Activated T-cell treated with anti-CD3 and anti-CD28 coated beads, Interleukin-2, amount 50 U/mL, for 72 hours (primary cell): ENCODE measurements at places on chromosomes 6 and 20. TPM values are rescaled to one million over a fixed set of nuclear protein-coding genes. Genes with fewer than 3 reads are reported as not detected.

CD24 gene
- 1.3 TPM for total RNA-seq

WFDC5 gene
- not detected for total RNA-seq

GRCh38 chr20:50335866-50336265 lies 145.2 kb downstream of the CEBPB start:
- peak overlapping the region; percentile 43 for H3K27ac ChIP-seq
- H3K27me3 ChIP-seq = peaks cover 12% of the 10 kb centered on the region
- no peak overlapping the region for H3K4me3 ChIP-seq

GRCh38 chr6:121890307-121890910 lies 455.0 kb downstream of the GJA1 start:
- DNase-seq = no peak
- H3K36me3 ChIP-seq = no peaks in the 10 kb centered on the region
- no peaks in the 10 kb centered on the region for H3K27me3 ChIP-seq
- no peak overlapping the region for H3K4me3 ChIP-seq
- no peaks in the 10 kb centered on the region for H3K4me1 ChIP-seq

DNA sequence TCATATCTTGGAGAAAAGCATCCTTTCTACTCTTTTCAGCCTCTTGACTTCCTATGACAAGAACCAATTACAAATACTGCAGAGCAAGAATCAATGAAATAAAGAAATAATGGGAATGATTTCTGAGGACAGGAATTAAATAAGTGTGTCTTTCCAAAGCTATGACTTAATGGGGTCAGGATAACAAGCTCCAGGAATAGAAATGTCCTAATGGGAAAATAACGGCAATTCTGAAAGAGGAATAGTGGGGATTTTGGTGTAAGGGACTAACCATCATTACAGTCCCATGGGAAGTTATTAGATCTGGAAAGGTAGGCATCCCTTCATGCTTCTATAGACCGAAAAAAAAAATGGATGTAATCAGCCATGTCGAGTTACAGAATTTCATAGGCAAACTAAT lies 28.2 kb upstream of the SNAP25 start:
- peaks cover 7% of the 10 kb centered on the region for H3K27me3 ChIP-seq
- DNase-seq = no peak
- no peaks in the 10 kb centered on the region for H3K4me1 ChIP-seq
- H3K36me3 ChIP-seq = no peaks in the 10 kb centered on the region

DNA sequence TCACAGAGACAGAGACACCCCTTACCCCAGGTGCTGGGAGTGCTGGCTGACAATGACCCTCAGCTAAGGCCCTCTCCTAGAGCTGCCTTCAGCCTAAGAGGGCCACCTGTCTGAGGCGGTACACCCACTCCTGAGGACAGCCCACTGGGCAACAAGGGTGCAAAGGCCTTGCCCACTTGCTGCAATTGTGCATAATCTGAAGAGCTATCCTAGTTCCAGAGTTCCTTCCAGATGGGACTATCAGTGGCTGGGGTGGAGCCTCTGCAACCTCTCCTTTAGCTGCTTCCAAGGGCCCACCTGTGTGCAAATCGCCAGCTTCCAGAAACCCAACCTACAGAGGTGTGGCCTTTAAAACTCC lies 87.5 kb downstream of the PREX1 start:
- H3K4me3 ChIP-seq = no peak overlapping the region
- peaks cover 10% of the 10 kb centered on the region for H3K36me3 ChIP-seq
- no peak overlapping the region for H3K27ac ChIP-seq
- peaks cover 72% of the 10 kb centered on the region for H3K4me1 ChIP-seq
- H3K27me3 ChIP-seq = no peaks in the 10 kb centered on the region

DNA sequence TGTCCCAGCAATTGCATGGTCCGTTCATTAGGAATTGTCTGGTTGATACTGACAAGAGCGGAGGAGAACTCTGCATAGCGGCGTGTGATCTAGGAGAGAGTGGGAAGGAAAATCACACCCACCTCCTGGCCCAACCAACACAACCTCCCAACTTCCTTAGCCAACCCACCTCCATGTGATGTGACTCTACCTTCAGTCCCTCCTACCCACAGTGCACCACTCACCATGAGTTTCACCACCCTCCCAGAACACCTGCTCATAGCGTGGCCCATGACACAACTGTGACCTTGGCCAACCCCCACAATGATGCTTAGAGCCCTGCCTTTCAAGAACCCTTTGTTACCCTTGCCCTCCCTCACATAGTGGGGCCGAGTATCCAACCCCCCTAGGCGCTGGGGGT lies 7.7 kb downstream of the VPS52 start:
- H3K36me3 ChIP-seq = peaks cover 33% of the 10 kb centered on the region
- no peak for DNase-seq
- H3K4me3 ChIP-seq = no peak overlapping the region
- H3K4me1 ChIP-seq = no peaks in the 10 kb centered on the region
- H3K27ac ChIP-seq = no peak overlapping the region

MYT1 gene
- 0.12 TPM for total RNA-seq

DNA sequence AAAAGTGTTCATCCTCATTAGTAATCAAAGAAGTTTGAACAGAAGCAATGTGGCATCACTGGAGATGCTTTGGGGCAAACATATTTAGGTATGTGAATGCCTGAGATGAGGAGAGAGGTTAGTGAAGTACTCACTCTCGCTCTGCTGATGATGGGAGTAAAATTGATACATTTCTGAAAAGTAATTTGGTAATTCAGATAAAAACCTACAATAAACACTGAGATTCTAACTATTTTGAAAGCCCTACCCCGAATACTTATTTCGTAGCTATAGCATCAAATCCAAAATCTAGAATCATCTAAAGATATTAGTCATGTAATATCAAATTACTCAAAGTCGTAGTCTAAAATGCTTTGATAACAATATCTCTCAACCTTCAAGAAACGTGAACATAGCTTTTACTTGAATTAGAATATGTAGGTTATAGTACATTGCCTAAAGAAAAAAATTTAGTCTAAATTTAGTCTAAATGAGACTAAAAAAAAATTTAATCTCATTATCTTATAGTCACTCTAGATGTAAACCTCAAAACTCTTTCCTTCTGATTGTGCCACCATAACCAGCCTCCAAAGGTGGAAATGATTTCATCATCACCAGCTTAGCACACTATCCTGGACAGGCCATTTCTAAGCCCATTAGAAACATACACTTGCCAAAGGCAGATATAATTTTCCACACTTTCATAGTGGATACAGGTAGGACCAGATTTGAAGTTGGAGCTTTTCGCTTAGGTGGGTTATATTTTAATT lies 232.5 kb upstream of the TAB2 start:
- H3K27me3 ChIP-seq = no peaks in the 10 kb centered on the region
- H3K4me3 ChIP-seq = peak overlapping the region; percentile 78
- peaks cover 1% of the 10 kb centered on the region for H3K36me3 ChIP-seq
- DNase-seq = no peak

GRCh38 chr6:161228921-161229591 lies 44.8 kb downstream of the AGPAT4 start:
- H3K27me3 ChIP-seq = no peaks in the 10 kb centered on the region
- peak; percentile 27 for DNase-seq
- peaks cover 49% of the 10 kb centered on the region for H3K4me1 ChIP-seq
- peak overlapping the region; percentile 79 for H3K4me3 ChIP-seq
- peak overlapping the region; percentile 74 for H3K27ac ChIP-seq

GRCh38 chr6:161882196-161882765 lies 608.4 kb upstream of the AGPAT4 start:
- H3K4me1 ChIP-seq = no peaks in the 10 kb centered on the region
- DNase-seq = no peak
- H3K4me3 ChIP-seq = no peak overlapping the region
- H3K27me3 ChIP-seq = no peaks in the 10 kb centered on the region
- no peak overlapping the region for H3K27ac ChIP-seq

GRCh38 chr6:87277123-87277522 lies 45.3 kb upstream of the SMIM8 start:
- no peaks in the 10 kb centered on the region for H3K4me1 ChIP-seq
- DNase-seq = no peak
- no peaks in the 10 kb centered on the region for H3K27me3 ChIP-seq
- no peak overlapping the region for H3K4me3 ChIP-seq

C6orf15 gene
- total RNA-seq = not detected

GRCh38 chr6:53805725-53806124 lies 10.9 kb downstream of the LRRC1 start:
- DNase-seq = peak; percentile 7
- no peaks in the 10 kb centered on the region for H3K36me3 ChIP-seq
- H3K4me1 ChIP-seq = peaks cover 7% of the 10 kb centered on the region
- H3K27me3 ChIP-seq = no peaks in the 10 kb centered on the region

GRCh38 chr6:30685157-30686008 lies 1.1 kb downstream of the PPP1R18 start:
- peak; percentile 42 for DNase-seq
- peaks cover 42% of the 10 kb centered on the region for H3K4me1 ChIP-seq
- H3K36me3 ChIP-seq = peaks cover 36% of the 10 kb centered on the region

GRCh38 chr6:5250911-5251310 lies 9.8 kb downstream of the LYRM4 start:
- H3K4me1 ChIP-seq = peaks cover 18% of the 10 kb centered on the region
- no peak overlapping the region for H3K4me3 ChIP-seq
- H3K27me3 ChIP-seq = no peaks in the 10 kb centered on the region
- DNase-seq = no peak

BANF2 gene
- not detected for total RNA-seq
